ENCODE measurements at places on chromosomes 6 and 20.
A peak's percentile ranks its signal among the peaks of the same experiment; 100 is the strongest.

DNA sequence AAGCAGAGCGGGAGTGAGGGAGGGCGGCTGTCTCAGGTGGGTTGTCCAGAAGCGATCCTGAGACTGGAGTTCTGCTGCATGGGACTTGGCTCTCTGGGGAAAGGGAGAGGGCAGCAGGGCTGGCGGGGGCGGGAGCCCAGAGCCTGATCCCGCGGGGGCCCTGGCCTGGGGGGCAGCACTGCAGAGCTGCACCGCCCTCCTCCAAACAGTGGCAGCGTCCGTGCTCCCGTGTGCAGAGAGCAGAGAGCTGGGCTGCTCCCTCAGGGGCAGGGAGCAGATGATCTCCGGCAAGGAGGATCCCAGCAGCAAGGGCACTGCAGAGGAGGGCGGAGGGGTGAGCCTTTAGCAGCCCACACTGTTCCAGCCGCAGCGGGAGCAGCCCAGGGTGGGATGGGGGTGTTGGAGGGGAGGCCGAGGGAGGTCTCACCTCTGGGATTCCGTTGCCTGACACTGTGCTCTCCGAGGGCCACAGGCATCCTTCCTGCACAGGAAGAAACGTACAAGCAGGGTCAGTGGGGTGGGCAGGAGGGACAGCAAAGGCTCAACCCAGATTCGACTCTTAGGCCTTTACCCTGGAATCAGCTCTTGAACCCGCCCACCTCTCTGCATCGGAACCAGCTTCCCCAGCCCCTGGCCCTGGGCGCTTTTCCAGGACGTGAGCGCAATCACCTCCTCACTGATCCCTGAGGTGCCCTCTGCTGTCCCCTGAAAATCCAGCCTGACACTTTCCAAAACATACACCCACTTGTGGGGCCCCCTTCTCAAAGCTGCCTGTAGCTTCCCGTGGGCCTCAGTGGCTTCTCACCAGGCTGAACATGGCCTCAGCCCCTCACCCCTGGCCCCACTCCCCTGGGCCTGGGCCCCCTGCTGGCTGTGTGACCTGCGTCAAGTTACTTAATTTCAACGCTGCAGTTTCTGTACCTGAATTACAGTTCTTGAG is 32.6 kb upstream of the ZBP1 start:
- peak; percentile 22 for DNase-seq

DNA sequence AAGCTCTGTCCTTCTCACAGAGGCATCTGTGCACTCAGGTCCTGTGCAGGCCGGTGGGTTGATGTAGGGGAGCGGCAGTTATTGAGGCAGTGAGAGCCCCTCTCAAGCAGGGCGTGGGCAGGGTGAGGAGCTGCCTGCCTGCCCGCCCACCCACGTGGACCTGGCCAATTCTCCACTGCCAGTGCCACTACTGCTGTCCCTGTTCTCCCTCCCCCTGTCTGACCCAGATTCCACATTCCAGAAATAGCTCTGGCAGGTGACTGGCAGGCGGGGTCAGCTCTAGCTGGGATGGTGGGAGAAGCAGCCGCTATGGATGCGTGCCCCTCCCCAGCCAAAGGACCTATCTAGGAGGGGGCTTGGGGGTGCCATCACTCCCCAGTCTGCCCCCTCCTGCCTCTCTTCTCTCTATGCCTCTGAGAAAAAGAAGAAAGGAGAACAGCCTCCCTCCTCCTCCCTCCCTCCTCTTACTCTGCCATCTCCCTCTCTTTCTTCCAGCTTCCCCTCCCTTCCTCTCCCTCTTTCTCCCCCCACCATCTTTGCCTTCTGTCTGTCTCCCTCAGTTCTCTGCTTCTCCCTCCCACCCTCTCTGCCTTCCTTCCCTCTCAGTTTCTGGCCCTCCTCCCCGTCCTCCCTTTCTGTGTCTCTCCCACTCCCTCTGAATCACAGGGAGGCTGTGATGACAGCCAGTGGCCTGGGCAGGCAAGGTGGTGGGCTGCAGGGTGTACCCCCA is 86.5 kb upstream of the MYL9 start:
- DNase-seq = peak; percentile 57

DNA sequence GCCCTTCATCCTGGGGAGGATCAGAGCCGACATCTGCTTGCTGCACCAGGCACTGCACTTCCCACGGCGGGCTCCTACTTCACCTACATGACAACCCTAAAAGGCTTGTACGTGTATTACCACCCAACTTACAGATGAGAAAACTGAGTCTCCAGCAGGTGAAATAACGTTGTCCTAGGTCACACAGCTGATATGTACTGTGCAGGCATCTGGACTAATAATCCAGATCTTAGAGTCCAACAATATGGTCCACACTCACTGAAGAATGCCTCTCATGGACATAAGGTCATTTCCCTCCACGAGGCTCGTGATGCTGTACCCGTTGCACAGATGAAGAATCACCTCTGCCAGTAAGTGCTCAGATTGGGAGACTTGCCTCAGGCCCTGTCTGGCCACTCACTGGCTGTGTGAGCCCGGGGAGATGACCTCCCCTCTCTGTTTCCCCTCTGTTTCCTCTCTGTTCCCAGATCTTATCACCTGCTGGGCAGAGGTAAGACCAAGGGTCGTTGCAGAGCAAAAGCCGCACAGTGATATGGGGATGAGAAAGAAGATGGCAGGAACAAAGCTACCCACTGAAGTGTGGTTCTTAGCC is 32.1 kb downstream of the TGM2 start:
- DNase-seq = no peak

- DNase-seq = no peak
Observed at GRCh38 chr20:62982124-62983075, 24.4 kb downstream of the BHLHE23 start.

GRCh38 chr6:15382089-15382488 is 136.2 kb downstream of the JARID2 start:
- no peak for DNase-seq

DNA sequence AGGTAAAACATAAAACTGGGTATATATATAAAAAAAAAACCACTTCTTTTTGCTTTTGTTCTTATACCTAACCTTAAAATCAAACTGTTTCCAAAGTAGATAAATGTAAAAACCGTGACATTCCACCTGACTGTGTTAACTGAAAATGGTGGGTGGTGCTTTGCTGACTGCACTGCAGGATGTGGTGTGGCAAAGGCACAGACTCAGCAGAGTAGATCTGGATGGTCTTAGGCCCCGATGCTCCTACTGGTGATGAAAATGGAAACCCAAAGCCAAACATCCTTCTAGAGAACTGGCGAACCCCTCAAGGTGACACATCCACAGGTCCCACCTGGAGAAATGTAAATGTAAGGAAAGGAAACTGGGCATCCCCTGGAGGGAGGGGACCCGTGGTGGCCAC is 8.9 kb downstream of the TGIF2 start:
- no peak for DNase-seq

GRCh38 chr20:8796088-8796660 is 272.7 kb upstream of the PLCB4 start:
- no peak for DNase-seq

DNA sequence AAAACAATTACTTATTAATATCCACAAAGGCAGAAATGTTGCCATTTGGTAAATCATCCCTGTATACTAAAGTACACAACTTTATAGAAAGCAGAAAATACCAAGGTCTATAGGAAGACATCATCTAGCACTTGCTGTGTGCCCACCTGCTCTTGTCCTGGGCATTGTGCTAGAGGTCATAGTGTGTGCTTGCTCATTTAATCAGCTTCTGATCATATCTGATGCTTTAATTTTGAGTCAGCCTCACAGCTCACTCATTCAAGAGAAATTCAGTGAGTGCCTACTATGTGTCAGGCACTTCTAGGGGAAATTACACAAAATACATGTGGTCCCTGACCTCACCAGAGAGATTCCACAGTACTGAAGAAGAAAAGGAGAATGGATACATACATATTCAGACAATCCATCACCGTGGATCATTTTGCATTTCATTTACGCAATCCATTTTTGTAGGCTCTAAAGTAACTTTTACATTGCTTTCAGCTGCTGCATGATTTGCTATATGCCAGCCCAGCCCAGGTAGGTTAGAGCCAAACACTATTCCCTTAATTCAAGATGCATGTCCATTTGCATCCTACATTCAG is 167.9 kb upstream of the MCHR2 start:
- no peak for DNase-seq

DNA sequence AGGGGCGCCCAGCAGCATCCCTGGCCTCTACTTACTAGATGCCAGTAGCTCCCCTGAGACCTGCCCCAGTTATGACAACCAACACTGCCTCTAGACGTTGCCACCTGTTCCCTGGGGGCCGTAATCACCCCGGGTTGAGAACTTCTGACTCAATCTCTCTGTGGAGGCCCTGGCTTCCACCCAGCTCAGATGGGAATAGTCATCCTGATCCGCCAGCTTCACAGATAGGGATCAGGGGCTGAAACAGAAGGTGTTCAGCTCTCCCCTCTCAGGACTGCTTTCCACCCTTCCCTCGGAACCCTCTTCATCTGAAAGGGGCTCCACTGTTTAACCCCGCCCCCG is 3.3 kb downstream of the CAPN11 start:
- DNase-seq = no peak

- DNase-seq = no peak
Observed at GRCh38 chr20:58921564-58921963, 59.5 kb upstream of the NELFCD start.

GRCh38 chr6:42507901-42508300 is 55.9 kb upstream of the UBR2 start:
- DNase-seq = no peak

GRCh38 chr6:53920881-53921280 is 126.1 kb downstream of the LRRC1 start:
- DNase-seq = no peak

GRCh38 chr6:39451831-39452230 is 129.3 kb upstream of the KCNK16 start:
- peak; percentile 46 for DNase-seq

DNA sequence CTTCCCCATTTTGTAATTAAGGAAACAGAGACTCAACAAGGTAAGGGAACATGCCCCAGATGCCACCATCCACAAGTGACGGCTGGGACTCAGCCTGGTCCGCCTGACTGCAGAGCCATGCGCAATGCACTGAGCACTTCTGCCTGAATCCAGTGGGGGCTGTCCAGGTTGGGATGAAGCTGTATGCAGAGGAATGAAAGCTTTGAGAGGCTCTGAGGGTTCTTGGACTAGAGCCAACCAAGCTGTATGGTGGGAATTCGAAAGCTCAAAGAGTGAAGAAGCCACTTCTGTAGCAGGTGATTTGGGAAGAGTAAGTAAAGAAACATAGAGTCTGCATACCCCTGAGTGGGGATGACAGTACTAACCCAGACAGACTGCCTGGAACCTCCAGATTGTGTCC is 127.6 kb upstream of the AKAP12 start:
- DNase-seq = no peak

DNA sequence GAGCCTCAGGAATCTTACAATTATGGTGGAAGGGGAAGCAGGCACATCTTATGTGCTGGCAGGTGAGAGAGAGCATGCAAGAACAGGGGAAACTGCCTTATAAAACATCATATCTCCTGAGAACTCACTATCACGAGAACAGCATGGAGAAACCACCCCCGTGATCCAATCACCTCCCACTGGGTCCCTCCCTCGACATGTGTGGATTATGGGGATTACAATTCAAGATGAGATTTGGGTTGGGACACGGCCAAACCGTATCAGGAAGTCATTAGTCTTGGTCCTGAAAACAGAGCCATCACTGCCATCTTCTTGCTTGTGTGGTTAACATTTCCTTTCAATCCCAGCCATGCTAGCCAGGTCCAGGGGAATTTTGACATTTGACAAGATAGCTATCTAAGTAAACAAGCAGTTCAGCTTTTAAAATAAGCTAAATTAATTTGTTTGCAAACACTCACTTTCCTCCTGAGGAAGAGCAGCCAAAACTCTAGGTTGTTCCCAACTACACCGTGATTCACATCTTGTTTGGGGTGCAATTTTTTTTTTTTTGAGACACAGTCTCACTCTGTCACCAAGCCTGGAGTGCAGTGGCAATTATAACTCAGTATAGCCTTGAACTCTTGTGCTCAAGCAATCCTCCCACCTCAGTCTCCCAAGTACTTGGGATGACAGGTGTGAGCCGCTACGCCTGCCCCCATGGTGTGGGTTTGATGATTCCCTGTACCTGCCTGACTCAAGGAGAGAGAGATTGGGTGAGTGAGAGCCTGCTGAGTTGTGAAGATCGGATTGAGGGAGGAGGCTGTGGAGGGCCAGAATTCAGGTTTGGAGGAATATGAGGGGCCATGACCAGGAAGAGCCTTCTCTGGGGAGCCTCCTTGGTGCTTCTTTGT is 13.0 kb upstream of the PPP1R14C start:
- no peak for DNase-seq

GRCh38 chr20:64210656-64211369 is 44.7 kb upstream of the PCMTD2 start:
- DNase-seq = no peak

GRCh38 chr20:49575551-49576060 is 7.7 kb upstream of the PTGIS start:
- peak; percentile 29 for DNase-seq

- DNase-seq = no peak
Observed at GRCh38 chr6:159214281-159214680, 45.1 kb downstream of the FNDC1 start.

DNA sequence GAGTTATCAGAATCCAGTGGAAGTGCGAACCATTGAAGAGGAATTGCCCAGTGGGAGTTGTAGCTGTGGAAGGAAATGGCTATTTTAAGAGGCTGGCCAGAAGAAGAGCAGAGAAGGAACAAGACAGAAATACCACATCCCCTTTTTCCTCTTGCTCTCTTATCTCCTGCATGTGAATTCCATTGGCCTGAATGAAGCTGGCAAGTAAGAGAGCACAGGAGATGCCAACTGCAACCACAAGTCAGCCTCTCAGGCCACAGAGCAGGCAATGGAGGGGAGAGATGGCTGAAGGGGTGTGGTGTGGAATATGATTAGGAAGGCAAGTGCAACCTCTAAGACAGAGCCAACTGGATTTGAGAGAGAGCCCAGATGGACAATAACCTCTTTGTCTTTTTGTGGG is 362.7 kb upstream of the IMPG1 start:
- DNase-seq = no peak

All from H9 (cell line).